ENCODE measurements at places on chromosomes 6 and 20. TPM values are rescaled to one million over a fixed set of nuclear protein-coding genes. Genes with fewer than 3 reads are reported as not detected.

The WFDC5 gene
- not detected for total RNA-seq

The BPHL gene
- total RNA-seq = 10.5 TPM

The ANGPT4 gene
- not detected for total RNA-seq

The ABHD16A gene
- 37.0 TPM for total RNA-seq

The PSORS1C1 gene
- total RNA-seq = not detected

DNA sequence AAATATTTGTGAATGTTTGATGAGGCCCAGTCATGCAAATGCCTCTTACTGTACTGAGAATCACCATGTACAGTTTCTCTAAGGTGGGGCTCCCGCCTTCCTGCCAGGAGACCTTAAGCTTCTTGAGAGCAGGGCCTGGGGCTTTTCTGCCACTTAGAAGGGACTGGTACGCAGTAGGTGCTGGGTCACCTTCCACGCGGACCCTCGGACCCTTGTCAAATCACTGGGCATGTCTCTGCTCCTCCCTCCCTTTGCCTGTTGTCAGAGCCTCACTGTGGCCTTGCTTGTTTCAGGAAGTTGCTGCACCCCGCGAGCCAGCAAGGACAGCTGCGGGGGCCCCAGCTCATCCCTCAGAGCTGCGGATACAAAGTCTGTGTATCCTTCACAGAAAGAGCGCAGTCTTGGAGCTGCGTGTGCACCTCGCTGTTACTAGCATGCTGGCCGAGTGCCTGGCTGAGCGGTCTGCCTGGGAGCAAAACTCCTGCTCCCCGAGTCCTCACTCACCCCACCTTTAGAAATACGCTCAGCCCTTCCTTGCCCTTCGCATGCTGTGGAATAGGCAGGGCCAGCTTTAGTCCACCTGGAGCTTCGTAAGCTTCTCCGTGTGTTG, 30.7 kb upstream of the IRF4 start:
- H3K4me3 ChIP-seq = no peak overlapping the region
- no peaks in the 10 kb centered on the region for H3K27me3 ChIP-seq
- H3K27ac ChIP-seq = no peak overlapping the region
- no peaks in the 10 kb centered on the region for H3K36me3 ChIP-seq
- no peak for DNase-seq

- no peaks in the 10 kb centered on the region for H3K27me3 ChIP-seq
- H3K4me1 ChIP-seq = no peaks in the 10 kb centered on the region
- H3K36me3 ChIP-seq = no peaks in the 10 kb centered on the region
- no peak overlapping the region for H3K4me3 ChIP-seq
- DNase-seq = no peak
- no peak overlapping the region for H3K27ac ChIP-seq
Measured at GRCh38 chr6:157410045-157410444, 29.1 kb downstream of the ZDHHC14 start.

- no peak for DNase-seq
- H3K27me3 ChIP-seq = no peaks in the 10 kb centered on the region
- no peak overlapping the region for H3K4me3 ChIP-seq
- no peak overlapping the region for H3K27ac ChIP-seq
Measured at GRCh38 chr6:53746442-53747103, 48.2 kb upstream of the LRRC1 start.

- no peak overlapping the region for H3K4me3 ChIP-seq
- peaks cover 83% of the 10 kb centered on the region for H3K4me1 ChIP-seq
- no peaks in the 10 kb centered on the region for H3K36me3 ChIP-seq
- H3K27ac ChIP-seq = peak overlapping the region; percentile 25
- no peak for DNase-seq
Measured at GRCh38 chr6:37513155-37513554, 13.5 kb upstream of the CCDC167 start.

GRCh38 chr6:163738725-163739407, 324.3 kb downstream of the QKI start:
- no peak for DNase-seq
- no peak overlapping the region for H3K27ac ChIP-seq
- H3K36me3 ChIP-seq = no peaks in the 10 kb centered on the region
- no peaks in the 10 kb centered on the region for H3K27me3 ChIP-seq
- H3K4me3 ChIP-seq = no peak overlapping the region
- H3K4me1 ChIP-seq = no peaks in the 10 kb centered on the region

GRCh38 chr6:52304983-52305390, 20.4 kb upstream of the MCM3 start:
- H3K27me3 ChIP-seq = no peaks in the 10 kb centered on the region
- DNase-seq = no peak
- H3K36me3 ChIP-seq = no peaks in the 10 kb centered on the region
- peak overlapping the region; percentile 55 for H3K27ac ChIP-seq
- H3K4me3 ChIP-seq = peak overlapping the region; percentile 4

GRCh38 chr20:48283470-48284110, 498.3 kb upstream of the SULF2 start:
- DNase-seq = no peak
- H3K27me3 ChIP-seq = no peaks in the 10 kb centered on the region
- no peak overlapping the region for H3K27ac ChIP-seq
- H3K4me3 ChIP-seq = no peak overlapping the region
- no peaks in the 10 kb centered on the region for H3K36me3 ChIP-seq
- no peaks in the 10 kb centered on the region for H3K4me1 ChIP-seq

- no peak for DNase-seq
- no peaks in the 10 kb centered on the region for H3K36me3 ChIP-seq
- H3K4me3 ChIP-seq = no peak overlapping the region
Measured at GRCh38 chr6:134211297-134211696, 106.6 kb downstream of the SGK1 start.

DNA sequence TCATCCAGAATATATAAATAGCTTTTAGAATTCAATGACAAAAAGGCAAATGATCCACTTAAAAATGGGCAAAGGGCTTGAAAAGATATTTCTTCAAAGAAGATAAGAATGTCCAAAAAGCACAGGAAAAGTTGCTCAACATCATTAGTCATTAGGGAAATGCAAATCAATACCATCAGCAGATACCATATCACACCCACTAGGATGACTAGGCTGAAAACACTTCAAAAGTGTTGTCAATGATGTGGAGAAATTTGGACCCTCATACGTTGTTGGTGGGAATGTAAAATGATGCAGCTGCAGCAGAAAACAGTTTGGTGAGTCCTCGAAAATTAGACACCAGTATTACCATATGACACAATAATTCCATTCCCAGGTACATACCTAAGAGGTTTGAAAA, 303.6 kb upstream of the SLC35B3 start:
- no peak for DNase-seq
- no peaks in the 10 kb centered on the region for H3K36me3 ChIP-seq
- H3K27me3 ChIP-seq = no peaks in the 10 kb centered on the region

- peaks cover 5% of the 10 kb centered on the region for H3K4me1 ChIP-seq
- no peaks in the 10 kb centered on the region for H3K36me3 ChIP-seq
- H3K4me3 ChIP-seq = no peak overlapping the region
Measured at GRCh38 chr20:33092361-33092760, 12.9 kb downstream of the BPIFB4 start.

GRCh38 chr6:107062691-107063090, 34.7 kb downstream of the MTRES1 start:
- H3K4me1 ChIP-seq = peaks cover 19% of the 10 kb centered on the region
- DNase-seq = no peak
- no peak overlapping the region for H3K4me3 ChIP-seq
- no peaks in the 10 kb centered on the region for H3K27me3 ChIP-seq

DNA sequence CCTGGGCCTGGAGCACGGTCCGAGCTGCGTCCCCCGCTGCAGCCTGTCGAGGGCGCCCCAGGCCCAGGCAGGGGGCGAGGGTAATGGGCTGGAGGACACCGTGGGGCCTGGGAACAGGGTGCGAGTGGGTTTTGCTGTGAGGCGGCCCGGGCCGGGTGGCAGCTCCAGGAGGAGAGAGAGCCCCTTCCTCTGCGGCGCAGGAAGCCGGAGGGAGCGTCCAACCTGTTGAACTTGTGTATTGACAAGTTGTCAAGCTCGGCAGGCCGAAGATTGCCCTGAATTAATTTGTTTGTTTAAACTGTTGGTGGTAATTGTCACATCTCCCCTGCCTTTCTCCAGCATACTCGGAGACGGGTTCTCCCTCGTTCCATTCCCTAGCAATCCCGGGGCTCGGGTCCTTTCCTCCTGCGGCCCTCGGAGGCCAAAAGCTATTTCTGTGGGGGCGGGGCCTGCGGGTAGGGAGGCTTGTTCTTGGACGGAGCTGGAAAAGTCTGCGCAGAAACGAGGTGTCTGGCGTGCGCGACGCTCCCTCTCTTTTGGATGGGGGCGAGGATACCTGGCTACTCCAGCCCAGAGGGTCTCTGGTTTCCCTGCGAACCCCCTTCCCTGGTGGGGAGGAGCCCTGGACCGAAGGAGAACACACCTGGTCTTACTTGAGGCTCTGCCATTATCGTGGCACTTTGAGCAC, 9.9 kb downstream of the NR2E1 start:
- peaks cover 70% of the 10 kb centered on the region for H3K27me3 ChIP-seq
- no peak for DNase-seq
- peaks cover 7% of the 10 kb centered on the region for H3K4me1 ChIP-seq
- H3K27ac ChIP-seq = no peak overlapping the region
- no peak overlapping the region for H3K4me3 ChIP-seq
- no peaks in the 10 kb centered on the region for H3K36me3 ChIP-seq

DNA sequence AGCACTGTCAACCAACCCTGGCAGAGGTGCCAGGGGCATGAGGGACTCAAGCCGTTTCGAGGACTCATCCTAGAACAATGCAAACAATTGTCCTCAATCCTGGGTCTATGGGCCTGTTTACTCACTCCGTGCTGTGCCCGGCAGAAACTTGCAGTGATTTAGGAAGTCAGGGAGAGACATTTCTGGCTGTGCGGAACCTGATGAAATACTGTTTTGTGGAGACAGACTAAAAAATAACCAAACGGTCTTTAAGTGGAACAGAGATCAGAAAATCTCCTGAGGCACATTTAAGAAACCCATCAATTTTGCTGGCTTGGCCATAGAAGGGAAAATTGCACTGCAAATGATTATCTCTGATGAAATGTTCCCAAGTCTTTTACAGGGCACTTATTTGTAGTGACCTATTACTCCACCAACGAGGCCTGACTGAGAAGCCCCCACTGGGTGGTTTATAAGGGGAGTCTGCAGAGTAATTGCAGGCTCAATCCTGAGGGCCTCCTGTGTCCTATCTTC, 79.8 kb upstream of the KCNK16 start:
- no peak overlapping the region for H3K27ac ChIP-seq
- no peak overlapping the region for H3K4me3 ChIP-seq
- DNase-seq = no peak
- H3K36me3 ChIP-seq = no peaks in the 10 kb centered on the region
- H3K4me1 ChIP-seq = no peaks in the 10 kb centered on the region
- H3K27me3 ChIP-seq = no peaks in the 10 kb centered on the region

- H3K36me3 ChIP-seq = no peaks in the 10 kb centered on the region
- H3K4me1 ChIP-seq = no peaks in the 10 kb centered on the region
- H3K4me3 ChIP-seq = no peak overlapping the region
- no peak for DNase-seq
Measured at GRCh38 chr20:4548552-4548951, 173.2 kb upstream of the PRND start.

DNA sequence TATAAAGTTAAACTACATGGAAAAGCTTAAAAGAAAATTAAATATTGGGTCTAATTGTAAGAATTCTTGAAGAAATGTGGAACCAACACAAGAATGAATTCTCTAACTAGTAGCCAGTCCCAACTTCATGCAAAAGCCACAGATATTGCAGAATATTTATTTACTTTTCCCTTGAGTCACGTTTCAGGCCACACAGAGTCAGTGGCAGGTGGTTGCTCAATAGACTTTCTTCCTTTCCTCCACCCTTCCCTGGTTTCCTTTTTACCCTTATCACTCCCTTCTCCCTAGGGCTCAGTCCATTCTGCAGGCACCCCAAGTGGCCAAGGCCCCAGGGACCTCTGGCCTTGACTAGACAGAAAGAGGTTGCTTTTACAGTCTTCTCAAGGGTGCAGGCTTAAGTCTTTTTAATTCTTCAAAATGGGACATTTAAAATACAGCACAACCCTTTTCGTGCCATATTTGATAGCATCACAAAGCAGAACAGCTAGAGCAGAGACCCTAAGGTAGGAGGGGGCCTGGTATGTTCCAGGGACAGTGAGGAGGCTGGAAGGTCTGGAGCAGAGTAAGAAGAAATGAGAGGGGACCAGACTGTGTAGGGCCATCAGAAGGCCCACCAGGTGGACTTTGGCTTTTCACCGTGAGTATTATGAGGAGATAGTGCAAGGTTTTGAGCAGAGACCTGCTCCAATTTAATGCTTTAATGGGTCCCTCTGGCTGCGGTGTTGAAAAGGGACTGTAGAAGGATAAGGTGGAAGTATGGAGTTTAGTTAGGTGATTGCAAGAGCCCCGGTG, 65.0 kb downstream of the HDDC2 start:
- DNase-seq = no peak
- no peak overlapping the region for H3K4me3 ChIP-seq
- H3K36me3 ChIP-seq = no peaks in the 10 kb centered on the region
- no peak overlapping the region for H3K27ac ChIP-seq

- H3K36me3 ChIP-seq = no peaks in the 10 kb centered on the region
- H3K4me1 ChIP-seq = peaks cover 17% of the 10 kb centered on the region
- DNase-seq = peak; percentile 47
Measured at GRCh38 chr6:111096246-111096645, 8.9 kb downstream of the SLC16A10 start.

Measured in CD8-positive, alpha-beta memory T cell (primary cell).